Hematopoietic multipotent progenitor cell treated with erythropoietin and hydrocortisone succinate and interleukin-3 and kit ligand, for 6 days (in vitro differentiated cells): ENCODE measurements at places on chromosomes 2 and 18.

GRCh38 chr2:233199870-233200269 lies 51.6 kb upstream of the ATG16L1 start:
- DNase-seq: no peak

- no peak for DNase-seq
These were observed 1017.6 kb downstream of the DPP10 start for GRCh38 chr2:115460008-115460407.

GRCh38 chr18:48923746-48924629 lies 26.8 kb downstream of the SMAD7 start:
- no peak for DNase-seq

- peak; percentile 78 for DNase-seq
These were observed 19.1 kb upstream of the ARHGAP25 start for GRCh38 chr2:68715353-68716041.

GRCh38 chr2:8600456-8600855 lies 81.4 kb upstream of the ID2 start:
- no peak for DNase-seq

DNA sequence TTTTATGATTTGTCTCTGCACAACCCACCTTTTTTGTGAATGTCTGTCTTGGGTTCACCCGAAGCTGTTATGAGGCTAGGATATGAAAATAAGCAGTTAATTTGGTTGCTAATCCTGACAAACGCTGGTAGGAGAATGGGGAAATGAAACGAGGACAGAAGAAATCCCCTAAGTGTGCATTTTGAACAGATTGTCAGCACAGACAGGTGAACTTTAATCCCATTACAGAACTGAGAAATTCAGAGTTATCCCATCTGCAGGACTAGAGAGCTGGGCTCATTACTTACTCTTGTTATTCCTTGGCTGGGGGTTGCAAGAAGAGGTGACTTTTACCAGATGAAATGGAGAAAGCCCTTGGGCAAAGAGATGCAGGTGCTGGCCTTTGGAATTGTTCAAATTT lies 123.3 kb upstream of the NYAP2 start:
- no peak for DNase-seq

DNA sequence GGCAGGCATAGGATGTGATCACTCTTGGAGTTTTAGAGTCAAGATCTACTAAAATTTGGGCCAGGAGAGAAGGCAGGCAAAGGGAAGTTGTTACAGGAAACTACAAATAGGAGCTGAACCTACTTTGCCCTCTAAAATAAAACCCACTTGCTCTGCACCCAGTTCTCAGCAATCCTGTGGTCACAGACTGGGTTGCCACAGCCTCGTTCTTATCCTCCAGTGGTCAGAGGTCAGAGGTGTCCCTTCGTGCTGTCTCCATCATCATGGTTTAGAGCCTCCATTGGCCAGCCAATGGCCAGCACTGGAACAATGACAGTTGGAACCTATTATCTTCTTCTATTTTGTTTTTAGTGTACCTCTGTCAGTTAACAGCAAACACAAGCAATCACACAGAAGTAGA lies 90.7 kb upstream of the TNP1 start:
- no peak for DNase-seq
